Esophagus muscularis mucosa (tissue), 4 donors: ENCODE measurements at places on chromosomes 5 and 9. TPM values are rescaled to one million over a fixed set of nuclear protein-coding genes. Genes with fewer than 3 reads are reported as not detected.

Gene OR1Q1
- total RNA-seq, result not detected

Gene UGCG
- total RNA-seq, result 26.4 TPM

Gene QRFP
- total RNA-seq, result not detected

Gene SLC9A3
- 1.7 TPM for total RNA-seq

Gene PCDHB6
- 0.46 TPM for total RNA-seq

Gene PCDHB12
- total RNA-seq, result 3.3 TPM

Gene BTNL8
- 0.58 TPM for total RNA-seq

Gene SLC6A19
- not detected for total RNA-seq

DNA sequence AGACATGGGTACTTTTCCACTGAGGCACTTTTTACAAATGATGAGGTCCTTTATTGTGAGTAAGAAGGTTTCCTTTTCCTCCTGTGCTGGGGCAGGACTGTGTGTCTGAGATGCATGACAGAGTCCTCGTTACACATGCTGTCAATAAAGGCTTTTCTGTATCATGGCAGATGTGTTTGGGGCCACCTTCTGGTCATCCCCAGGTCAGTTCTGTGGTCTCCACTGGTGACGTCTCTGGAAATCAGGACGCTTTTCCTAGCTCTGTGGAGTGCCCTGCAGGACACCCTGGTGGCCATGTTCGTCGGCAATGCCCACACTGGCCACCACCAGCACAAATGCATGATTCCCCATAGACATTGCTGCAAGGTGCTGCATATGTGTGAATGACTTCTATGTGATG is 2.8 kb downstream of the CMBL start:
- no peaks in the 10 kb centered on the region for H3K36me3 ChIP-seq
- H3K27ac ChIP-seq, result no peak overlapping the region
- peaks cover 23% of the 10 kb centered on the region for H3K4me1 ChIP-seq
- no peaks in the 10 kb centered on the region for H3K27me3 ChIP-seq
- no peak for DNase-seq

- no peak for DNase-seq
- H3K4me3 ChIP-seq, result no peak overlapping the region
- peaks cover 18% of the 10 kb centered on the region for H3K4me1 ChIP-seq
- H3K36me3 ChIP-seq, result no peaks in the 10 kb centered on the region
- H3K27ac ChIP-seq, result no peak overlapping the region
- no peaks in the 10 kb centered on the region for H3K27me3 ChIP-seq
Observed at GRCh38 chr5:148837383-148837782, 11.0 kb downstream of the ADRB2 start.

GRCh38 chr9:77438653-77439052 is 209.5 kb downstream of the GNA14 start:
- H3K36me3 ChIP-seq, result no peaks in the 10 kb centered on the region
- H3K4me1 ChIP-seq, result peaks cover 5% of the 10 kb centered on the region
- H3K4me3 ChIP-seq, result no peak overlapping the region
- no peak overlapping the region for H3K27ac ChIP-seq
- DNase-seq, result no peak

DNA sequence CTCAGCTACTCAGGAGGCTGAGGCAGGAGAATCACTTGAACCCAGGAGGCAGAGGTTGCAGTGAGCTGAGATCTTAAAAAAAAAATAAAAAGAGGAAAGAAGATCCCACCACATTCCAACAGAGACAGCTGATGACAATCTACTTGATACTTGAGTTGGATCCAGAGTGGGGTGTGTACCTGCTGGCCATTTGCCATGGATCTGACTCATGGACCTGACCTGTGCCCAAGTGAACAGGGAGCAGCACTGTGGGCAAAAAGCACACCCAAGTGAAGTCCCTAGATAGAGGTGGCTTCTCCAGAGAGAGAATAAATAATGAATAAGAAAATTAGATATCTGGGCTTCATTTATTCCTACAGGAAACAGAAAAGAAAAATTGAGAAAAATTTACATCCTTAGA is 81.2 kb upstream of the MIER3 start:
- no peaks in the 10 kb centered on the region for H3K36me3 ChIP-seq
- no peaks in the 10 kb centered on the region for H3K27me3 ChIP-seq
- DNase-seq, result peak; percentile 75
- no peaks in the 10 kb centered on the region for H3K4me1 ChIP-seq
- no peak overlapping the region for H3K27ac ChIP-seq

- no peak for DNase-seq
- no peaks in the 10 kb centered on the region for H3K36me3 ChIP-seq
- H3K4me1 ChIP-seq, result no peaks in the 10 kb centered on the region
Observed at GRCh38 chr5:133756036-133756435, 143.7 kb upstream of the FSTL4 start.

DNA sequence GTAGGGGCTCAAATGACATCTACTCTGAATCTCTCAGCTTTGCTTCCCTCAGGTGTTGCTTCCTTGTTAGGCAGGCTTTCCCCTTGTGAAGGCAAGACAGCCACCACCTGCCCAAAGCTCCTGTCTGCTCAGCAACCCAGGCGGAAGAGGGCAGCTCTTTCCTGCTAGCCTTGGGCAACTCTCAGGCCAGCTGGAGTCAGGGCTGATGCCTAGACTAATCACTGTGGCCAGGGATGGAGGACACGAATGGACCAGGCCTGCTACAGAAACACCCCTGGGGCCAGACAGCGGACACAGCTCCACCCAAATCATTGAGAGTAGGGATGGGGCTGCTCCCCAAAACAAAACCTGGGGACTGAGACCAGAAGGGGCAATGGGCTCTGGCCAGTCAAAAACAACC is 138.0 kb downstream of the MTX3 start:
- H3K27me3 ChIP-seq, result no peaks in the 10 kb centered on the region
- H3K4me3 ChIP-seq, result no peak overlapping the region
- no peak overlapping the region for H3K27ac ChIP-seq
- no peak for DNase-seq
- no peaks in the 10 kb centered on the region for H3K36me3 ChIP-seq

- H3K4me3 ChIP-seq, result peak overlapping the region; percentile 64
- peak overlapping the region; percentile 81 for H3K27ac ChIP-seq
- no peaks in the 10 kb centered on the region for H3K27me3 ChIP-seq
- H3K4me1 ChIP-seq, result peaks cover 20% of the 10 kb centered on the region
- DNase-seq, result no peak
- no peaks in the 10 kb centered on the region for H3K36me3 ChIP-seq
Observed at GRCh38 chr5:132369007-132369473, 470 bp upstream of the SLC22A5 start.

DNA sequence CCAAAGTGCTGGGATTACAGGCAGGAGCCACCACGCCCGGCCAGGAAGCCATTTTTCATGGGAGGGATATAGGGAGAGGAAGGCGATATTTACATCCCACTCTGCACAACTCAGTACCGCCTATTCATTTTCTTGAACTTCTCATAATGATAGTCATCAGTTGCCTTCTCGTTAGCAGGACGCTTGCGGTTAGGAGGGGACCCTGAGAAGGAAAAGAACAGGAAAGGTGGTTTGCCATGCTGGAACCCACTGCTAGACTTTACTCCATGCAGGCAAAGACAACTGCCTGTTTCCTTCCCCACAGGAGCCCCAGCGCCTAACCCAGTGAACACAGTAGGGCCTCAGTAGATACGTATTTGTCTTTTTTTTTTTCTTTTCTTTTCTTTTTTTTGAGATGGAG is 4.1 kb upstream of the TOR1A start:
- H3K27ac ChIP-seq, result no peak overlapping the region
- no peaks in the 10 kb centered on the region for H3K27me3 ChIP-seq
- H3K36me3 ChIP-seq, result peaks cover 66% of the 10 kb centered on the region
- no peak for DNase-seq

GRCh38 chr5:150601491-150602345 is 38.7 kb upstream of the SYNPO start:
- peaks cover 49% of the 10 kb centered on the region for H3K4me1 ChIP-seq
- H3K36me3 ChIP-seq, result no peaks in the 10 kb centered on the region
- H3K27ac ChIP-seq, result peak overlapping the region; percentile 51
- DNase-seq, result no peak

DNA sequence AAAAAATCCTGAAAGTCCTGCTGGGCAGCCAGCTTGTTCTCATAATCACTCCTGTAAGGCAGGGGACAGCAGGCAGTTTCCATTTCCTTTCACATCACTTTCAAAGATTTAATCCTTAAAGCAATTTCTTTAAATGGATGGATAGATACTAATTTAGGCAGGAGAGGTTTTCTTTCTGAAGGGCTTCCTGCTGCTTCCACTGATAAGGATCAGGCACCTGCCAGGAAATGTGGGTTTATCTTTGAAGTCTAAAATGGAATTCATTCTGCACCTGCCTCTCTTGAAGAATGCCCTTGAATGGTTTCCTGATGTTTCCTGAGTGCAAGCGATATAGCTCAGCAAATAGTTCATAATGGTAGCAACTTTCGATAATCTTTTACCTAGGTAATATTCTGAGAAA is 64.5 kb downstream of the STARD4 start:
- H3K36me3 ChIP-seq, result no peaks in the 10 kb centered on the region
- no peak overlapping the region for H3K4me3 ChIP-seq
- DNase-seq, result no peak
- no peaks in the 10 kb centered on the region for H3K27me3 ChIP-seq

DNA sequence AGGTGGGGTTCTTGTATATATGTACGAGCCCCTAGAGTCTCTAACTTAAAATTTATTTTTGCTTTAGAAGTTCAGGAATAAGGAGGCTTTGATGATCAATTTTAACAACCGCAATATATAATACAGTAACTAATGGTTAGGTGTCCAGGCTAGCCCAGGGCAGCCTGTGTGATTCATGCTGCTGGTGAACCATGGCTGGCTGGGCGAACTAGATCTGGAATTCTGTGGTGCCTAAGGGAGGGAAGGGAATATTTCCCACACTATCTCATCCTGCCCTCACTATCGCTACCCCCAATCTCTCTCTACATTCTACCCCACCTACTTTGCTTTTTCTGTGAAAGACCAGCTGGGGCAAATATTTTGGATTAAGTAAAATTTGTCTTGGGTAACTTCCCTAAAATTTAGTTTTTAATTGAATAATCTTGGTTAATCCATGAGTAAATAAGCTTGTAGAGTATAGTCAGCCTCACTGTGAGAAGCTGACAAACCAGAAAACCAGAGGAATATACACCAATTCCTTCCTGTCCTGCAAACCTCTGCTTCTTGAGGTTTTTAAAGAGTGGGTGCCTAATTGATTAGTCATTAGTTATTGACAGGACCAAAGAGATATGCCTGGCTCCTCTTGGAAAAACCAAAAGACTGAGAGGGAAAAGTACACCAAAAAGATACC is 115.1 kb upstream of the CCDC152 start:
- H3K4me1 ChIP-seq, result no peaks in the 10 kb centered on the region
- H3K4me3 ChIP-seq, result no peak overlapping the region
- no peak for DNase-seq
- H3K27ac ChIP-seq, result no peak overlapping the region
- no peaks in the 10 kb centered on the region for H3K36me3 ChIP-seq

DNA sequence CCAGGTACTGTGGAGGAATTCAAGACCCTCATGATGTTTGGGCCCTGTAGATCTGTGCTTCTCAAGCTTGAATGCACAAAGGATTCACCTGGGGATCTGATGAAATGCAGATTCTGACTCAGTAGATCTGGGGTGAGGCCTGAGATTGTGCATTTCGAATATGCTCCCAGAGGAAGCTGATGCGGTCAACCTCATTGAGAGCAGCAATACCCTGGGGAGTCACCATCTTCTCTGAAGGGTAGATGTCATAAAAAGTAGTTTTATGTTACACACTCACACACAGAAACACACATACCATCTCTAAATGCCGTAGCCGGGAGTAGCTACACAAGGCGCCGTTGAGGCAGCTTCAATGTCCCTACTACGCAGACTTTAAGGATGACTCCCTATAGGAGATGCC is 55.8 kb upstream of the CPEB4 start:
- DNase-seq, result no peak
- peaks cover 17% of the 10 kb centered on the region for H3K4me1 ChIP-seq
- H3K36me3 ChIP-seq, result no peaks in the 10 kb centered on the region
- H3K4me3 ChIP-seq, result no peak overlapping the region

- peaks cover 5% of the 10 kb centered on the region for H3K4me1 ChIP-seq
- DNase-seq, result no peak
- no peaks in the 10 kb centered on the region for H3K27me3 ChIP-seq
- H3K4me3 ChIP-seq, result no peak overlapping the region
- H3K36me3 ChIP-seq, result no peaks in the 10 kb centered on the region
Observed at GRCh38 chr5:126914801-126915436, 115.4 kb downstream of the MARCHF3 start.

DNA sequence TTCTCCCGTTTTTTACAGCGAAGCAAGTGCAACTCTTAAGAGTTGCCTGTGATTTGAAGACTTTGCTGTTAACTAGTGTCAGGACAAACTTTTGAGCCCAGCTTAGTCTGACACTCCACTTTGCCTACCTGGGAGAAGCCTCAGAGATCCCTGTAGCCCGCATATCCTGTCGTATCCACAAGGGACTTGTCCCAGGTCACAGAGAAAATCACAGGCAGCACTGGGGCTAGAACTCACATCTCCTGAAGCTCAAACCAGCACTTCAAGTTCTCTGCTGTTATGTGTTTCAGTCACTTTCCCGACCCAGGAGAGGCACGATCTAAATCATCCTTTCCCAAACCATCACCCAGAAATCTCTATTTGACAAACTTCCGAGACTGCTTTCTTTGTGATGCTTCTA is 584.5 kb downstream of the ACTL7B start:
- peaks cover 5% of the 10 kb centered on the region for H3K4me1 ChIP-seq
- H3K27me3 ChIP-seq, result no peaks in the 10 kb centered on the region
- H3K27ac ChIP-seq, result no peak overlapping the region
- no peak overlapping the region for H3K4me3 ChIP-seq
- H3K36me3 ChIP-seq, result no peaks in the 10 kb centered on the region

DNA sequence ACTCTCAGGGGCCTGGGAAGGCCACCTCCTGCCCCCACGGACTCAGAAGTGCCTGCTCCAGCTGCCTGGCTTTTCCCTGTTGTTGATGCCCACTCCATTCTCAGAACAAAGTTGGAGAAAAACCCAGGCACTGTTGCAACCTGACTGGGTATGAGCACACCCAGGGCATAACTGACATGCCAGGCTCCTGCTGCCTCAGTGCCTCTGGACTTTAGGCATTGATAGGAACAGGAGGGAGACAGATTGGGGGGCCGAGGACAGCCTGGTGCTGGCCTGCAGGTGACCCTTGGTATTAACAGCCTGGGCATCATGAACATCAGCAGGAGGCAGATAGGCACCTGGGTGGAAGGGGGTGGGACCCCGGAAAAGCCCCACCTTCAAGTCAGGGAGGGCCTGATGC is 685.9 kb upstream of the CDH10 start:
- H3K4me1 ChIP-seq, result no peaks in the 10 kb centered on the region
- H3K4me3 ChIP-seq, result no peak overlapping the region
- no peaks in the 10 kb centered on the region for H3K27me3 ChIP-seq
- no peaks in the 10 kb centered on the region for H3K36me3 ChIP-seq
- no peak overlapping the region for H3K27ac ChIP-seq

GRCh38 chr9:36928210-36928609 is 105.9 kb downstream of the PAX5 start:
- no peak for DNase-seq
- no peak overlapping the region for H3K27ac ChIP-seq
- H3K4me3 ChIP-seq, result no peak overlapping the region
- no peaks in the 10 kb centered on the region for H3K4me1 ChIP-seq
- no peaks in the 10 kb centered on the region for H3K36me3 ChIP-seq
